ENCODE measurements at places on chromosomes 13 and 19. TPM values are rescaled to one million over a fixed set of nuclear protein-coding genes. Genes with fewer than 3 reads are reported as not detected.

The ZNF221 gene
- 0.38 TPM for total RNA-seq

The CFD gene
- 10.1 TPM for total RNA-seq

The NUP62 gene
- 99.1 TPM for total RNA-seq

The ZFR2 gene
- 0.36 TPM for total RNA-seq

The FUT3 gene
- not detected for total RNA-seq

The PTH2 gene
- not detected for total RNA-seq

The PCDH9 gene
- total RNA-seq, result 7.5 TPM

The C19orf67 gene
- not detected for total RNA-seq

The APLP1 gene
- 102 TPM for total RNA-seq

The SCAMP4 gene
- total RNA-seq, result 56.9 TPM

The PROZ gene
- not detected for total RNA-seq

The NPAS1 gene
- total RNA-seq, result 5.8 TPM

The ZBTB7A gene
- total RNA-seq, result 13.8 TPM

The CPAMD8 gene
- total RNA-seq, result 0.05 TPM

The AZU1 gene
- total RNA-seq, result 0.24 TPM

The CDX2 gene
- 0.64 TPM for total RNA-seq

The ZNF8 gene
- 1.5 TPM for total RNA-seq

The GPR42 gene
- total RNA-seq, result not detected

The SHISA2 gene
- 0.05 TPM for total RNA-seq

The ZNF556 gene
- total RNA-seq, result 0.01 TPM

The CLEC4M gene
- total RNA-seq, result not detected

The CBARP gene
- 3.9 TPM for total RNA-seq

The ZNF813 gene
- 0.21 TPM for total RNA-seq

The ZNF583 gene
- total RNA-seq, result 1.6 TPM

The ERFL gene
- total RNA-seq, result 0.37 TPM

The SIX5 gene
- total RNA-seq, result 26.1 TPM

The PLK5 gene
- not detected for total RNA-seq

The CAPN12 gene
- 6.5 TPM for total RNA-seq

The ZNF160 gene
- 7.8 TPM for total RNA-seq

The RSPH6A gene
- total RNA-seq, result 0.04 TPM

The FFAR3 gene
- not detected for total RNA-seq

Measured in A549 treated with dexamethasone at 1 μM for 4 hours (cell line).